ENCODE measurements at places on chromosomes 13 and 19.
A peak's percentile ranks its signal among the peaks of the same experiment; 100 is the strongest.

GRCh38 chr13:33152389-33152788, 133.2 kb downstream of the STARD13 start:
- no peak for DNase-seq

DNA sequence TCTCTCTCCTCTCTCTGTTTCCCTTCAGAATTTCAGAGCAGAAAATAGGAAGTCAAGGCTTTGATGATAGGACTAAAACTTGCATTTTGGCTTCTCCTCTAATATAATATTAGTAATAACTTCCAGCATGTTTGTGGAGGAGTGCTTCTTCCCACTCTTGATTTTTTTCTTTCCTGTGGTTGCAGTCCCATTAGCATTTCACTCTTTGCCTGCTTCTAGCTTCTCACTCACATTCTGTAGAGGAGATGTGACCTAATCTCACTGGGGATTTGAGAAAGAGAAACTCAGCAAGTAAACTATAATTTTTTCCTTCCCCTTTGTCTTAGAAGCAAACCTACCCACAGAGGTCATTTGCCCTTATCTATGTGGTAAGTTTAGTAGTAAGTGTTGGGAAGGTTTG, 169.4 kb upstream of the HTR2A start:
- no peak for DNase-seq

DNA sequence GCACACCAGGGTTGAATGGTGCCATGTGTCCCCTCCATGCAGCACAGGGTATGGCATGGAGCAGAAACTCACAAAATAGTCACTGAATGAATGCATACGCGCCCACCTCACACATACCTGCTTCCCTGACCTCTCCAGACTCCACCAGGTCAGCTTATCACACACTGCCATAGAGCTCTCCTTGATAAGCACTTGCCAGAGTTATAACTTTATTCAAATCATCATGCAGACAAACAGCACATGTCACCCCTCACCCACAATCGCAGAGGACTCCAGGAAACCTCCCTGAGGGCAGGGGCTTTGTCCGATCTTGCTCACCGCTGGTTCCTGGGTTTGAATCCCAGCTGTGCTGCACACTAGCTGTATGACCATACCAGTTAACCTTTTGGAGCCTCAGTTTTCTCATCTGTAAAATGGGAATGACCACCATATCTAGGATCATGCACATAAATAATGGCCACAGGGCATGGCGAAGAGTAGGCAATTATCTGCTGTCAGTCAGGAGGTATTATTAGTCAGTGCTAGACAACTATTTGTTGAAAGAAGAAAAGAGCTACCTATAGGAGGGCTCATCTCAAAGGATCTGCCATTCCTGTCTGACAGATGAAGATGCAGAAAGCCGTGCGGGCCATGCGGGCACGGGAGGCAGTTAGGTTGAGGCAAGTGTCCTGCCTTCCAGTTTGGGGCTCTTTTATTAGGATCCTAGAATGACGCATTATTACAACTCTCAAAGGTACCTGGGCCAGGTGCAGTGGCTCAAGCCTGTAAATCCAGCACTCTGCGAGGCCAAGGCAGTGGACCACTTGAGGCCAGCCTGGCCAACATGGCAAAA, 14.0 kb downstream of the XRCC1 start:
- no peak for DNase-seq

- no peak for DNase-seq
Measured at GRCh38 chr19:56837492-56838023, 3.0 kb downstream of the PEG3 start.

DNA sequence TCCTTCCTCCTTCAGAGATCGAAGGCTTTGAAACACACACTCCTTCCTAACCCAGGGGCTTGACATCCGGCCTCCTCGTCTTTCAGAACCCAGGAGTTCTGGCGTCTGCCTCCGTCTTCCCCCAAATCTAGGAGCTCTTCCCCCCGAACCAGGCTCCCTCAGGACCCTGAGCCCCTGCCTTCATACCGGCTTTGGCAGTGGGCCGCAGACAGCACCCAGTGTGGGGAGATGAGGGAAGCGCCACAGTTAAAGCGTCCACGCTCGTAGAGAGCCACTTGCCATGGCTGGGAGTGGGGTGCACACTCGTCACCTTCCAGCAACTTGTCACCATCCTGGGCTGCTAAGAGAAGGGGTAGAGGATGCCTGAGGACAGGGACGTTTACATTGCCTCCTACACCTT, 3.9 kb upstream of the KLK1 start:
- DNase-seq, result no peak

- no peak for DNase-seq
Measured at GRCh38 chr19:49718991-49719390, 28.1 kb downstream of the CPT1C start.

- no peak for DNase-seq
Measured at GRCh38 chr13:67100730-67101129, 129.4 kb downstream of the PCDH9 start.

DNA sequence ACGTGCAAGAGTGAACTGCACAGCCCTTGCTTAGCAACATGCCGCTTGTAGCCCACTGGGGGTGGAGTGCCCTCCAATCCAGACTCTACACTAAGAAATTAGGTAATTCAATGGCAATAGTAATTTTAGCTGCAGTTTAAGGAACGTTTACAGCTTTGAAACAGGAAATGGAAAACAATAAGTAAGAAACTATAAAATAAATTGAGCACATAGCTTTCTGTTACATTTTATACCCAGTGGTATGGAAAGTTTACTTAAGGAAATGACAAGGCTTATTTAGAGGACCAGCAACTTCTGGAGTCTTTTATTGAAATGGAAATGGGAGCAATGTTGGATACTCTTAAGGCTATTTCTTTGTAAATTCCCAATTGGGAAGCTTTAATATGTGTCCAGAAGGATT, 373.2 kb downstream of the KCNRG start:
- DNase-seq, result no peak

DNA sequence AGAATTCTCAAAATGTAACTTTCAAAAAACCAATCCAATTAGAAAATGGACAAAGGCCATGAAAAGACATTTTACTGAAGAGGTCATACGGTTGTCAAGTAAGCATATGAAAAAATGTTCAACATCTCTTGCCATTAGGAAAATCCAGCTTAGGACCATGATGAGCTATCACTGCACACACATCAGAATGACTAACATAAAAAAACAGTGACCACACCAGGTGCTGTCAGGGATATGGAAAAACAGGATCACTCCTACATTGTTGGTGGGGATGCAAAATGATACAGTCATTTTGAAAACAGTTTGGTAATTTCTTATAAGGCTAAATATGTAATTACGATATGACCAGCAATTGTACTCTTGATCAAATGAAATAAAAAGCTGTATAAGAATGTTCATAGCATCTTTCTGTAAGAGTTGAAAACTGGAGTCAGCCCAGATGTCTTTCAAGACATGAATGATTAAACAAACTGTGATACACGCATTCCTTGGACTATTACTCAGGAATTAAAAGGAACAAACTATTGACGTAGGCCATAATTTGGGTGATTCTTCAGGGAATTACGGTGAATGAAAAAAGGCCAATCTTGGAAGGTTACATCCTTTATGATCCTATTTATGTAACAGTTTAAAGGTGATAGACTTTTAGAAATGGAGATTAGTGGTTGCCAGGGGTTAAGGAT, 26.9 kb upstream of the RCBTB2 start:
- no peak for DNase-seq

- no peak for DNase-seq
Measured at GRCh38 chr13:36817996-36818803, 822 bp upstream of the RFXAP start.

- peak; percentile 94 for DNase-seq
Measured at GRCh38 chr19:40662925-40663694, 27.3 kb downstream of the NUMBL start.

DNA sequence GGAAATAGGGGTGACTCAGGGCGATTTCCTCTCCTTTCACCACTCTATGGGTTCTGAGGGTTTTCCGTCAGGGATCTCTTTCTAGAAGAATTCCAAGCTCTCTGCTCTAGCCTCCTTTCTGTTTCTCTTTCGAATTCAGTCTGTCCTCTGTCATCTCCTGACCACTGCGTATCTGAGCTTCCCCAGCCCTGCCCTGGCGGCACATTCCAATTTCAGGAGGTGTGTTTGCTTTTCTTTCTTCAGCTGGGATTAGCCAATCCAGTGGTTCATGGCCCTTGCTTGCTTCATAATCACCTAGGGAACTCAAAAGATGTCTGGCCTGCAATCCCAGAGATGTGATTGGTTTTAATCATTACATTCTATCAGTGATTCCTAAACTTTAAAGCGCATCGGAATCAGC, 9.4 kb downstream of the IFNL2 start:
- DNase-seq, result no peak

DNA sequence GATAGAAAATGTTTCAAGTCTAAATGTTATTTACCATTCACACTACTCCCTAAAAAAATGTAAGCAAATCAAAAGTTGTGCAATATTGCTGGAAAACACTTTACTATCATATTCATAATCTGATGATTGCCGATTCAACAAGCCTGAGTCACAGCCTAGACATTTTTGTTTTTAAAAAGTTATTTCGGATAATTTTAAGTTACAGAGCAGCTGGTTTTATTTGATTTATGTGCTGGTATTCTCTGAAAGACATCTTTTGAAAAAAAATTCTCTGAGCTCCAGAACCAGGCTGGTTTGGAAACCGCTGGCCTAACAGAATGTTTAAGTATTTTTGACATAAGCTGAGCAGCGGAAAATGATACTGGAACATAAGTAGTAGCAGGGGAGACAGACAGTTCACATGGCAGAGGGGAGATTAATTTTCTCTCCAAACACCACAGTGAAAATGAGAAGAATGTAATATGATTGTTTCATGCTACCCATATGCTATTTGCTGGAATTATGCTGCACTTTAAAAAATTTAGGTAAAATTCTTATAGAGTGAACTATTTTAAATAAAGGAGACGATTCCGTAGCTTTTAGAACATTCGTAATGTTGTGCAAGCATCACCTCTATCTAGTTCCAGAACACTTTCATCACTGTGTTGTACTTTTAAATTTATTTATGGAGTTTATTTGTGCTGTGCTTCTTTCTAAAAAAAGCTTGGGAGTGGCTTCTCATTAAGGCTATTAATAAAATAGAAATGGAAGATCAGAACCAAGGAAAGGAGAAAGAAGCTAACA, 36.1 kb downstream of the TBC1D4 start:
- no peak for DNase-seq

- no peak for DNase-seq
Measured at GRCh38 chr19:6063576-6064335, 46.5 kb downstream of the RFX2 start.

- DNase-seq, result peak; percentile 97
Measured at GRCh38 chr13:109998684-109999533, 212.5 kb upstream of the IRS2 start.

DNA sequence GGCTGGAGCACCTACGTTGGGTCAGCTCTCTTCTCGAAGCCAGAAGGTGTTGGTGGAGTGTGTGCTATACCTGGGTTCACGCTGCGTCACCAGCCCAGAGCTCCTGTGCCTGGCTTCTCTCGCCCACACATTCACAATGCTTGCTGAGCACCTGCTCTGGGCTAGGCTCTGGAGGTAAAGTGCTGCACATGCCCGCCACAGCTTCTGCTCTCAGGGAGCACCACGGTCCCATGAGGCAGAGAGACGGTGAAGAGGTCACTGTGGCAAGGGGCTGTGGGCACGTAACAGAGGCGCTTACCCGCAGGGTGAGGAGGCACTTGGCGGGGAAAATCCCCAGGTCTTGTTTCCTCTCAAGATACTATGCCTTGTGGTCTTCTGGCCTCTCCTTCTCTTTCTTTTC, 174.2 kb downstream of the TEX29 start:
- no peak for DNase-seq

- DNase-seq, result no peak
Measured at GRCh38 chr13:77919246-77919920, 752 bp upstream of the EDNRB start.

- no peak for DNase-seq
Measured at GRCh38 chr19:33312065-33312464, 9.7 kb upstream of the CEBPA start.

- DNase-seq, result no peak
Measured at GRCh38 chr13:44622261-44622660, 46.1 kb upstream of the TSC22D1 start.

GRCh38 chr19:53881482-53882390, at the start of gene PRKCG:
TSS of gene PRKCG (plus strand) at chr19:53882197. CDS start at chr19:53882495, 298 bp downstream.
- no peak for DNase-seq

DNA sequence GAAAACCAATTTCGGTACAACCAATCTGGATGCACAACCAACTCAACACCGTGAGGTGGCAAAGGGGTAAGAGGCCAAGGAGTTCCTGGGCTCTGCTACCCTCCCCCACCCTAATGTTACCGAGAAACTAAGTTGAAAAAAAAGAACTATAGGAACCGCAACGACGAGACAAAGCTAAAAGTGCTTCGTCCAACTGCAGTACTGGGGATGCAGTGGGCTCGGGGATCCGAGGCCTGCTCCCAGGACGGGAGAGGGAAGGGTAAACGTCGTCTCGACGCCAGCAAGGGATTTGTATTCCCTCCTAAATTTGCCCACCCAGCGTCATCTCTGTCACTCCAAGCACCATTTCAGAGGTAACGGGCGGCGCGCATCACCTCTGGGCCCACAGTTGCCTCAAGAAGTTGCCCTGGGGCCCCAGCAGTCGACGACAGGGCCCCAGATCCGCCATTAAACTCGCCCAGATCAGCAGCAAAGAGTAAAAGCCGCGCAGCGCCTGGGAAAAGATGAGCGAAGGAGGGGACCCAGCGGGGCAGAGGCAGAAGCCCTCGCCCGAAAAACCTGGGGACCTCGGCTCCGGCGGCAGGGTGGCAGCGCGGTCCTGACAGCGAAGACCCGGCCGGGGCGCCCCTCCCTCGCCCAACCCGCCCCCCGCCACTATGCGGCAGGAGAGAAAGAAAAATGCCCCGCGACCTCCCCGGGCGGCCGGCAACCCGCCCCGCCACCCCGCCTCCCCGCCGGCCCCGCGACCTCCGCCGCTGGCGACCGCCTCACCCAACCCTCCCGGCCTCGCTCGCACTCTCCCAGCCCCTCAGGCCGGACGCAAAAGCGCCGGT, 752 bp downstream of the ZMYM5 start:
- peak; percentile 47 for DNase-seq

- DNase-seq, result no peak
Measured at GRCh38 chr13:109963960-109964563, 177.7 kb upstream of the IRS2 start.

DNA sequence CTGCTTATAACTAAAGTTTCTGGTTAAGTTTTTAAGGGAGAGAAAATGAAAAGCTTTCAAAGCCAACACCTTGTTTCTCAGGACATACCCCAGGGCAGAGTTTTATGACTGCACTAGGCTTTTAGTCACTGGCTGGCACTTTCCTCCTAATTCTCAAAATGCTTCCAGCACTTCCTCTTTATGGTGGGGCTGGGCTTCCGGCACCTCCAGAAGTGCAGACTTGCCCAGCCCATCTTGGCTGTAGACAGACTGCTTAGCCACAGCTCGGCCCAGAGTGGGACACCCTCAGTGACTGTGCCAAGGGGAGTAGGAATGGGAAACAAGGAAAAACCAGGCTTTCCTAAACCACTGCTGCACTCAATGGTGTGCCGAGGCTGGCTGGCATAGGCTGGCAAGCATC, 23.2 kb upstream of the GTF3A start:
- no peak for DNase-seq

DNA sequence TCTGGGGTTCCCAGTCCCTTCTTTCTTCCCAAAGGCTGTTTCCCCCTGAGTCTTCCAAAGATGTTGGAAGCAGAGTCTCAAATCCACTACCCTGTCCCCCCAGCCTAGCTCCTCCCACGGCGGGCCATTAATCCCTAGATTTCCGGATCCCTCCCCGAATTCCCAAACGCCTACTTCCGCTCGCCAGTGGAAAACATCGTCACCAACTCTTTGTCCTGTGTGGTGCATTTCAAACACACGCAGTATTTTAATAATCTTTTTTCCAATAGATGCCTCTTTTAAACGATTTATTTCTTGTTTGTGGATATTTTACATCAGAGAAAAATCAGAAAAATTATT, 610 bp downstream of the ZNF791 start:
- peak; percentile 62 for DNase-seq

- no peak for DNase-seq
Measured at GRCh38 chr13:106099765-106100164, 435.7 kb downstream of the EFNB2 start.

All from Caki2 (cell line).